ENCODE measurements at places on chromosomes 3 and 15.

DNA sequence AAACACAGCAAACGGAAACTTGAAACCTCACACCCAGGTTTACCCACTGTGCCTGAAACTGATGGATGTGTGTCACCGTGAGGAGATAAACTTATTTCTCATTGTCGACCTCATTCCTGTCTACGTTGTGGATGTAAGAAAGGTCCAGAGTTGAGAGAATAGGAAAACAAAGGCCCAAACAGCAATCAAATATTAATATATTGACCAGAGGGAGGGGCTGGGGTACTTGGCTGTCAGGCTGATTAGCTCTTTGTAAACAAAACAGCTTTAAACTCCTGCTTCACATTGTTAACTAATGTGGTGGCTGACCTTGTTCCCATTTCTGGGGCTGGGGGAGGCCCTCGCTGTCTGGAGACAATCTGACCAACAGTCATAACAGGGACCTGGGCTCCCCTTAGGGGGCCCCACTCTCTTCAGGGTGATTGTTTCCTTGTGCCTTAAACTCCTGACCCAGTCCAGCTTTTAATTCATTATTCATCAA is 937.6 kb downstream of the MCTP2 start:
- DNase-seq: no peak

DNA sequence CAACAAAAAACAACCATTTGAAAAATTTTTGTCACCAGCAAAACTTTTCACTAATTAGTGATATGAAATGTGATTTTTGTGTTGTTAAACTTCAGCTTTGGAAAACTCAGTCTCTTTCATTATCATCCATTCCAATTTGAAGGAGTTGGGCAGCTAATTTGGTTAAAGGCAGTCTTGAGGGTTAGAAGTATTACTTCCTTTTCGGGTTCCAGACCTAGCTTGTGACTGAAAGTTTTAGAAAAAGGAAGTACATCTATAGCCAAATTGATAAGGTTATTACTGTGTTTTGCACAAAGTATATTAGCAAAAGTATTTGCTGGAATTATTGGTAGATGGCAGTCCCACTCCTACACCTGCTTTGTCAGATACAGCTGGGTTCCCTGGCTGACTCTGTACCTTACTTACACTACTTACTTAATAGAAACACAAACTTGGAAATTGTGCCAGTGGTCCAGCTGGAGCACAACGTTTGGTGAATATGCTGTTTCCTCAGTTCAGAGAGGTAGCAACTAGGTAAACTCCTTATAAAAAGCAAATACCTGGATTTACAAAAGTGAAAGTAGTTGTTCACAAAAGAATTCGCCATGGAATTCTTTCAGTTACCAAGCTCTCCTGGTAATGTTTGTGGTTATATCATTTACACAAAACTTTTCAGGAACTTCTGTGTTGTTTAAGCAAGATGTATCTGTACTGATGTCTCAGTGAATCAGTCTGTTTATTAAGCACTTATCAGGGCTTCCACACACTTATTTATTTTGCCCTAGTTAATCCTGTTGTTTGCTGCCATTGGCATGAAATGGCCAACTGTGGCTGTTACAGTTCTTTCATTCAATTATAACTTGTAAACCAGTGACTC is 31.6 kb downstream of the TIPARP start:
- no peak for DNase-seq

DNA sequence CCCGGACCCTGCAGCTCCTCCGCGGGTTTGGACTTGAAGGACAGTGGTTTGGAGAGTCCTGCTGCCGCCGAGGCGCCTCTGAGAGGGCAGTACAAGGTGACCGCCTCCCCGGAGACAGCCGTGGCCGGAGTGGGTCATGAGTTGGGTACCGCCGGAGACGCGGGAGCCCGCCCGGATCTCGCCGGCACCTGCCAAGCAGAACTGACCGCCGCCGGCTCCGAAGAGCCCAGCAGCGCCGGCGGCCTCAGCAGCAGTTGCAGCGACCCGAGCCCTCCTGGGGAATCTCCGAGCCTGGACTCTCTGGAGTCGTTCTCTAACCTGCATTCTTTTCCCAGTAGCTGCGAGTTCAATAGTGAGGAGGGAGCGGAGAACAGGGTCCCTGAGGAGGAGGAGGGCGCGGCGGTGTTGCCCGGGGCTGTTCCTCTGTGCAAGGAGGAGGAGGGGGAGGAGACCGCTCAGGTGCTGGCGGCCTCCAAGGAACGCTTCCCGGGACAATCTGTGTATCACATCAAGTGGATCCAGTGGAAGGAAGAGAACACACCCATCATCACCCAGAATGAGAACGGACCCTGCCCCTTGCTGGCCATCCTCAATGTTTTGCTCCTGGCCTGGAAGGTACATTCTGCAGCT is 634 bp downstream of the MINDY2 start:
- DNase-seq: no peak

DNA sequence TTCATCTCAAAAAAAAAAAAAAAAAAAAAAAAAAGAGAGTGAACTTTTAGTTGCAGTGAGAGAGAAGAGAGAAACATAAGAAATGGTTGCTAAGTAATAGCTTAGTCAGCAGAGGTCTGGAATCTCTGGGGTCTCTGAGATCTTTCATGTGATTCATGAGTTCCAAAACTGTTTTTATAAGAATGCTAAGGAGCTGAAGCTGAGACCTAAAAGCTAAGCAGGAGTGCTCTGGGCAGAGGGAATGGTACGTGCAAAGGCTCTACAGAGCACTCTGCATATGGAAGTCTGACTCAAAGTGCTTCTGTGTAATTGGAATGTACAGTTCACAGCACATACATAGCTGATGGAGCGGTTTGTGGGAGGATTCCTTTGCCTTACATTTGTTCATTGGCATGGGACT is 66.3 kb upstream of the LRIG1 start:
- DNase-seq: no peak

DNA sequence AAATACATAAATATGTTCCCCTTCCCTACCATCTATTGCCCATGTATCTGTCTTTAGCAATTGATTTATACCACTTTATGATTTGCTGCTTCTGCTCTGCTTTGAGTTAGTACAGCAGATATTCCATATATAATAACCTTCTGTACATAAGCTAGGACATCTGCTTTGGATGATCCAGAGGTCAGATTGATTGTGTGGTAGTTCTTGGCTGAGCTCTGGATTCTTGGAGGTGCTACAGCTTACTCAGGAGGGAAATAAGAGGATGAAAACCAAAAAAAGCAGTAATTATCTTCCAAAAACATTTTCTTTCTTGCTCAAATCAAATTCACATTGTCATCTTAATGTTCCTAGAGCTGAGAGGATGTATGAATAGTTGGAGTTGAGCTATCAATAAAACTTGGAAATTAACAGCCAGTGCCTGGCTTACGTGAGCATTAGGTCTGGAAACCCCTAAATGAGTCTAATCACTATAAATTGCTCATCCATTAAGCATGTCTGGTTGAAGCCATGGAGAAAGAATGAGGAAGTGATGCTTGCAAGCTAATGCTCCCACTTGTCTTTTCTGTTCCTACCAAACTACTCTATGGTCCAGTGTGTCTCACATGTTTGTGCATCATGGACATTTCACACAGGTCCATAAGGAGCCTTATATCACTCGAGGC is 36.3 kb upstream of the TMEM42 start:
- no peak for DNase-seq

- no peak for DNase-seq
These were observed 31.7 kb downstream of the HES1 start for GRCh38 chr3:194167480-194168282.

DNA sequence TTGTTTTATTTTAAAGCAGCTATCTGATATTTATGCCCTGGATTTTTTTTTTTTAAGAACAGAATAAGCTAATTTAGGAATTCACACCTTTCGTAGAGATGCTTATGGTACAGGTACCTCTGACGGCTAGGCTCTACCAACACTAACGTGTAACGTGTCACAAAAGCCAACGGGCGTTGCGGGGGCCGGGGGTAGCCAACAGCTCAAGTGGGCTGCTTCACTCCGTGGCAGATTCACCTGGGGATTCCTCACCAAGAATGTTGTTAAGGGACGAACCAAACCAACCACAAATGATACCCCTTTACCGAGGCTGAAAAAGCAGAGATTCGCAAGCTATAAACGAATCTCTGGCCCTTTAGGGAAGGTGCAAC is 1.0 kb downstream of the TMCC1 start:
- no peak for DNase-seq

DNA sequence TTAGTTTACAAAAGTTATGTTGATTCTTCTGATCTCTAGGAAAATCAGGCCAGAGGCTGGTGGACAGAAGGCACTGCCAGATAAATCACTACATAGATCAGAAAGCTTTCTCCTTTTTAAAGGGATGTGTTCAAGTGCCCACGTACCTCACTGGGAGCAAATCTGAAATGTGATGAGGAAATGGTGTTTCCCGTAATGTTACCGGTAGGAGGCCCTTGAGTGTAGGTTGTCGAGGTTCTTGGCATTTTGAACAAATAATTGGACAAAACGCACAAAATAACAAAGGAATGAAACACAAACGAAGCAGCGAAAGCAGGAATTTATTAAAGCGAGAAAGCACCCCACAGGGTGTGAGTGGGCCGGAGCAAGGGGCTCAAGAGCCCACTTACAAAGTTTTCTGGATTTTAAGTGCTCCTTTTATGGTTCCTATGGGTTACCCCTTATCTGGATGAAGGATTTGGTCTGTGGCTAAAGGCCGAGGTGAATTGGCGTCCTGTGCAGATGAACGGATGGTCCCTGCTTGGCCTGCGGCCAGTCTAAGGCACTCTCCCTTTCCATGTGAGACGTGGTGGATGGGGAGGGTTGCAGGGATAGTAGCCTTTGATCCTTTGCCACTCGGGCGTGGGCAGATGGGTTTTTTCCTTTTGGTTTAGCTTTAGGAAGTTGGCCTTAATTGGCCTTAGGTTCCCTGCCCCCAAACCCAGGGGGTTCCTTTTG is 1.0 kb downstream of the SNX1 start:
- no peak for DNase-seq

DNA sequence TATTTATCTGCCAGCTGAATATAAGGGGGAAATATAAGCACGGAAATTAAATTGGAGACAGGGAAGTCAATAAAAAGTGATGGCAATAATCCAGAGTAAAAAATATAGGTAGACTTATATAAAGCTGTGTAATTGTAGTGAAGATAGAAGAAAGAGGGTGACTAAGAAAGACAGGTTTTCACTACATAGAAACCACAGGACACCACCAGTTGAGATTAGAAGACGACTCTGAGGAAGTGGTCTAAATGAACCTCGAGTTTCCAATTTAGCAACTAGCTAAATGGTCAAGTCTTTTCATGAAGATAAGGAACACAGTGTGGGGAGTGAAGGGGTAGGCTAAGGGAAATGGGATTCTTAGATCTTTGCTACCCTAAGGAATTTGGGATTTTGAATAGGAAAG is 188.8 kb upstream of the ARL6 start:
- no peak for DNase-seq

DNA sequence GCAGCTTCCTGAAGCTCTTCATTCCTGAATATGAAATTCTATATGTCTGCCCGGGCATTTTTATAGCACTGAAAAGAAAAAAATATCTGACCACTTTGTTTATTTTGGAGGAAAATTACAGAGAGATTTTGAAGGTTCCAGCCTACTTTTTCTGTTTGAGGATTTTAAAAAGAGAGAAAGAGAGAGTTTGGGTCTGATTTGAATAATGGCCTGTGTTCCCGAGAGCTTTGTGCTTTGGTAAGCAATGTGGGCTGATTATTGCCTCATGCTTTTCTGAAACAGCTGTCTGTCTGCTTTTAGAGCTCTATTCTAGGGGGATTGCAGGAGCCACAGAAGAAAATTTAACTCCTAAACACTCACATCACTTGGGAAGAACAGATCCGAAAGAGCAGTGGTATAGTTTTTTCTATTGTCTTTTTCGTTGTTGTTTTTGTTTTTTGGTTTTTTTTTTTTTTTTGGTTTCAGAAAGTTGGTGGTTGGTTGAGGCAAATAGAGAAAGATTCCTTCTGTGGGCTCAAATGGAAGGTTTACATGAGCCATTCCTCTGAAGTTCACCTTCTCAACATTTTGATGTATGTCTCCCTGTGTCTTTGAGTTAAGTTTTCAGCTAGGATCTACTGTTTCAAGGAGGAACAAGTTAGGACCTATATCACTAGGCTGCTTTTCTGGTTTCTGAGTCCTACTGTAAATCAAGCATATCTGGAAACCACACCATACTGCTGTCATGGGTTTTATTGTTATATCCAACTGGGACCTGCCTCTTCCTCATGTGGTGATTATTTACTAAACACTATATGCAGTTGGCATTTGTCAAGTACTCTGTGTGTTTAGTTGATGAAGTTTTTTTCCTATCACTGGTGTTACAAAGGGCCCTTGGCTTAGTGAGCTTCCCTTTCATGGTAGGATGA is 178.9 kb downstream of the KCNMB2 start:
- DNase-seq: no peak

GRCh38 chr15:90871139-90871715 is 2.8 kb downstream of the FURIN start:
- peak; percentile 72 for DNase-seq

DNA sequence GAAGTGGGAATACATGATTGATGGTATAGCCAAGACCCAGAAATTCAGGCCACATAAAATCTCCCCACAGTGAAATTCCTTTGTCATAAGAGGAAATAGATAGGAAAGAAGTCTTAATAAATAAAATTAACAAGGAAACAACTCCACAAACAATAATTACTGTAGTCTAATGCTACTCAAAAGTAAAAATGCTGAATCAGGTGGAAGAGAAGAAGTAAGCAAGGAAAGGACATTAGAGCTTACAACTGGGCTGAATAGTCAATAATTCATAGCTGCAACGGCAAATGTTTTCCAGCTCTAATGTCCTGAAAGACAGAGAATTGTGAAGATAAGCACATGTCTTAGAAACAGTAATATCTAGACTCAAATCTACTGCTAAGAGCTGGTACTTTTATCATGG is 64.4 kb downstream of the STRIT1 start:
- DNase-seq: no peak

DNA sequence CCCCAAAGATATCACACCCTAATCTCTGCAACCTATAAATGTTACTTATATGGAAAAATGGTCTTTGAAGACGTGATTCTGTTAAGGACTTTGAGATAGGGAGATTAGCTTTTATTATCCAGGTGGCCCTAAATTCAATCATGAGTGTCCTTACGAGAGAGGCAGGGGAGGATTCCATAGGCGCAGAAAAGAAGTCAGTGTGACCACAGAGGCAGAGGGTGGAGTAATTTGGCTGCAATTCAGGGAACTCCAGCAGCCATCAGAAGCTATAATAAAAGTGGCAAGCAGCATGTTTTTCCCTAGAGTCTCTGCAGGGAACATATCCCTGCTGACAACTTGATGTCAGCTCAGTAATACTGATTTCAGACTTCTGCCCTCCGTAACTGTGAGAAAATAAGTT is 315.2 kb upstream of the ROBO2 start:
- DNase-seq: no peak

DNA sequence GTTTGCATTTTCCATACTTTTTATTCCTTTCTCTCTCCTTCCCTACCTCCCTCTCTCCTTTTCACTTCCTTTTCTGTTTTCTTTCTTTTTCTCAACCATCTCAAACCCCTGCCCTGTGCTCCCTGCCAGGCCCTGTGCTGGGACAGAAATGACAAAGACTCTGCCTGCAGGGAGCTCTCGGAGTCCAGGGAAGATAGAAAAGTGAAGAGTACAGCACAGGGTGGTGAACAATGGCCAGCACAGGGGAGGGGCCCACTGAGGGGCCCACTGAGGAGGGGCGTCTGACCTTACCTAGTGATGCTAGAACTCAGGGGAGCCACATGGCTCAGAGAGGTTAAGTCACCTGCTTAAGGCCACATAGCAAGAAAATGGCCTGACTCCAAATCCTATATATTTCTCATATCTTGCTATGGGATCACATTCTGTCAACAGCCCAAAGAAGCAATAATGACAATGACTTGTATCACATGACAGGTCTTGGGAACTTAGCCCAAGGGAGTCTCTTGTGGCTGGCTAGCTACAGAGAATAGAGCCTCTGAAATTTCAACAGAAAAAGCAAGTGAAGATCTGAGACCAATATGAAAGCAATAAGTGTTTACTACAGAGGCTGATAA is 44.3 kb upstream of the ATP2B2 start:
- peak; percentile 18 for DNase-seq

All from right forelimb (tissue), 1 donor.